GM13976 (cell line): ENCODE measurements at places on chromosomes 1 and 21.

GRCh38 chr1:45615885-45616284 is 8.0 kb downstream of the CCDC17 start:
- no peak for DNase-seq

GRCh38 chr1:235766794-235767285 is 99.9 kb downstream of the LYST start:
- DNase-seq = no peak

GRCh38 chr1:93694039-93694438 is 12.4 kb upstream of the BCAR3 start:
- no peak for DNase-seq

DNA sequence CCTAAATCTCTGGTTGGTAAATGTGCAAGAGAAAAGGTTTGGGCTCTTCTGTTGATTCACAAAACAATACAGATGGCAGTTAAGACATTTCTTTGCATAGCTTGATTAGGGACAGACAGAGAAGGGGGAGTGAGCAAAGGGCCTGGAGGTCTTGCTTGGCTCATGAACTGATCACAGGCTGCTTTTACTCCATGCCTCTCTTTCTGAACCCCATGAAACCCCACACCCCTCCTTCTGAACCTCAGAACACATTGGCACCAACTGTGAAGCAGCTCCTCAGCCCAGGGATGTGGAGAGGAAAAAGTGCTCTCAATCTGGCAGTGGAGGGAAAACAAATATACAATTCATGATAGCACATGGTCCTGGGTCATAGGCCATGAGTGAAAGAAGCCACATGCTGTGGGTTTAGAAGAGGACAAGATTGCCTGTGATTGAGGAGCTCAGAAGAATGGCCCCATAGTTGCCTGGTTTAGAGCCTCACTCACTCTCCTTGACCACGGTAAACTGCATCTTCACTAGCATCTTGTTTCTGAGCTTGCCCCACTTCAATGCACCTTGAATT is 111.6 kb upstream of the GADD45A start:
- DNase-seq = no peak

DNA sequence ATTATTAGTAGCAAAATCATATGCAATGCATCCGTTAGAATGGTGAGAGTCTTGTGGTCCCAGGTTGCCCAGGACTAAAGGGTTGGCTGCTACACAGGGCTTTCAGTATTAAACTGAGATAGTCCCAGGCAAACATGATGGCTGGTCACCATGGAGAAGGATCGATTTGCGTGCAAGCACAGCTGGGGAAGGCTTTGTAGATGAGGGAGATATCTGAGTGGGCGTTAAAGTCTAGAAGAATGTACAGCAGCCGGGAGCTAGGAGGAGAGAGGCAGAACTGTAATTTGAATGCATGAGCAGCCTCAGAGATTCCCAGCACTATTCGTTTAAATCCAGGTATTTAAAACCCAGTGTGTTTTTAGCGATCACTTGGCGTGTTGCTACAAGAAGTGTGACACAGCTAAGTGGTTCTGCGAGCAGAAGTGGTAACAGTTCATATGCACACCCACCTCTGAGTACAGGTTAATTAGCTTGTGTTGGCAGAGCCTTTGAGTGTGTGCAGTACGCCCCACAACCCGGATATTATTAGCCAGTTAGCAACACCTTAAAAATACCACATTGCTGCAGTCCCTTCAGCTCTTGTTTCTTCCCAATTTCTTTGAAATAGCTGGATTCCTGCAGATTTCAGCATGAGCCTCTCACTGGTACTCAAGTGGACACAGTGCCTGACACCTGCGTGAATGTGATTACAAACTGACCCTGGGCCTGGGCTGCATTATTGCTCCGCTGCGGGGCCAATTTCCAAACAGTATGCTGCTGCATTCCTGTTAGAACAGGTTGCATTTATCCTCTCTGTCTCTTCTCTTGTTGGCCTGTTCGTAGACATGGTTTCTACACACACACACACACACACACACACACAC is 67.2 kb upstream of the SCAF4 start:
- no peak for DNase-seq

- no peak for DNase-seq
Measured at GRCh38 chr1:229229721-229230139, 41.2 kb upstream of the RAB4A start.

DNA sequence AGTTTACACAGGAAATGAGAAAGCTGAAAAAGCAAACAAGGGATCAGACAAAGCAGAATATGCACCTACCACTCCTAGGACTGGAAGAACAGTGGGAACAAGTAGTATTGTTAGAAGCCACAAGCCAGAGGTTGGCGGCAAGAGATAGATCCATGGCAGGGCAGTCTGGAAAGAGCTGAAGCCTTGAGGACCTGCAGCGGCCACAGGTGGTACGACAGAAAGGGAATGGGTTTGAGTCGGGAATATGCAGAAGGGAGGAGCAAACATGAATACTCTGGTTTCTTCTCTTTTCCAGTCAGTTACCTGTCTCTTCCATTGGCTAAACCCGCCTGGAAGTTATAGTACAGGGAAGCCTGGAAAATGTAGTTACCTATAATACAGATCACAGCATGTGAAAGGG is 3.9 kb upstream of the PCNX2 start:
- no peak for DNase-seq

DNA sequence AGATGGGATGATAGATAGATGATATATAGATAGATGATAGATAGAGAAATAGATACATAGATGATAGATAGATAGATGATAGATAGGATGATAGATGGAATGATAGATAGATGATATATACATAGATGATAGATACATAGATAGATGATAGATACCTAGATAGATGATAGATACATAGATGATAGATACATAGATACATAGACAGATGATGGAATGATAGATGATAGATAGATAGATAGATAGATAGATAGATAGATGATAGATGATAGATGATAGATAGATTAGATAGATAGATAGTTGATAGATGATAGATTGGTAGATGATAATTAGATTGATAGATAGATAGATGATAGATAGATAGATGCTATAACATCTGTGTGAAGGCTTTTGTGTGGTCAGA is 201.7 kb upstream of the RAB4A start:
- DNase-seq = no peak

DNA sequence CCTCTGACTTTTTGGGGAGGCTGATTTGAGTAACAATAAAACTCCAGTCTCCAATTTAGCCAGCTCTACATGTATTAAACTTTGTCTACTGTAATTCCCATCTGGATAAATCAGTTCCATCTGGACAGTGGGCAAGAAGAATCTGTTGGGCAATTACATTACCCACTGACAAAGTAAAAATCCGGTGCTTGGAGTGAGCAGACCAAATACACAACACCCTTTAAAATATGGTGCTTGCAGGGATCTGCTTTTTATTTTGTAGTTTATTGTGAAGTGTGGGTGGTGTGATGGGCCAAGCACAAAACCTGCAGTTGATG is 8.9 kb upstream of the CD55 start:
- DNase-seq = no peak

DNA sequence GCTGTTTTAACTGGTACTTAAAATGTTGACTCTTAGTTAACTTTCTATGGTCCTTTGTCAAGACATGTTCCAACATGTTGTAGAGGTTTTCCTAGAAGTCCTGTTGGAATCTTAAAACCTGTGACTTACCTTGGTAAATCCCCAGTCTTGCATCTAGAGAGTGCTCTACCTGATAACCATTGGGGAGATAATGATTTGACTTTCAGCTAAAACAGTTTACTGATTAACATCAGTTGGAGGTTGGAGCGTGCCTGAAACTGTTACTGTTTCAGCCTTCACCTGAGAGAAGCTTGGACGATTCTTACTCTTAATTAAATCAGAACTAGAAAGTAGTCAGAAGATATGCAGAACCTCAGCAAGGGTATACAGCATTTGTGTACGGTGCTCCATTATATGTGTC is 8.8 kb downstream of the MDM4 start:
- DNase-seq = no peak

DNA sequence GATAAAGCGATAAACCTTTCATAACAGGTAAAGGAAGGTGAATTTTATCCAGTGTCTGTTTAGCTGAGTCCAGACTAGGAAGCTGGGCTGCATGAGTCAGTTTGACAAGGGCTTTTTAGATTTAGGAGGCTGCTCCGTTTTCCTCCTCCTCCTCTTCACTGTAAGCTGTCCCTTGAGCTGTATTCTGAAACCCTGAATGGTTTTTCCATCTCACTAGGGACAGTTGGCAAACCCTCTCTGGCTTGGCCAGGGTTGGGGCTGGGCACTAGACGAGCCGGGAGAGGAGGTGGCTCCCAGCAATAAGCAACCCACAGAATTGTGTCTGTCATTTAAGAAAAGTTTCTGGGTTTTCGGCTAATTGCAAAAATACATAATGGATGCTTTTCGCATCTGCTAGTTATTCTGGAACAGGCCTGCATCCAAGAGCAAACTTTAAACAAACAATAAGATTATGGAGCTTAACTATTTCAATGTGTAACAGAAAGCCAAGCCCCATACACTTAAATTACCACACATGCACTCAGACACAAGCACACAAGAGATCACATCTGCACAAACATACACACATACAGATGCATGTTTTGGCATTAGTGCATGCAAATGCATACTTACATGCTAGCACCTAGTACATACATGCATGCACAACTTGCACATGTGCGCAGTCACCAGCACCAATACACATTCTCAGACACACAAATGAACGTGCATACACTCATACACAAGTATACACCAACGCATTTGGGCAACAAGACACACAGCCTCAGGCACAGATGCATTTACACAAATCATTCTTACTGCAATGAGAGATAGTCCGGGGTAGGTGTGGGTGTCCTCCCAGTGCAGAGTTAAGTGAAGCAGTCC is 27.8 kb upstream of the FOXE3 start:
- no peak for DNase-seq

GRCh38 chr1:31926252-31926651 is 11.9 kb downstream of the PTP4A2 start:
- DNase-seq = no peak

DNA sequence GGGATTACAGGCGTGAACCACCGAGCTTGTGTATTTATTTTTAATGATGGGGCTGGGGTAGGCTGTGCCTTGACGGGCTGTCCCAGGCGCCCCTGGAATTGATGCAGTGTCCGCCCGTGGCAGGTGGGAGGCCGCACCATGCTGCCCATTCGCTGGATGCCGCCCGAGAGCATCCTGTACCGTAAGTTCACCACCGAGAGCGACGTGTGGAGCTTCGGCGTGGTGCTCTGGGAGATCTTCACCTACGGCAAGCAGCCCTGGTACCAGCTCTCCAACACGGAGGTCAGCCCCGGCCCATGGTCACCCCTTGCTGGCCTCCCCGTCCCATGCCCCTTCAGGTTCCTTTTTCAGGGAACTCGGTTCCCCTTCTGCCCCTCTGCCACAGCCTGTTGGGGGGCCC is 13.6 kb upstream of the PEAR1 start:
- no peak for DNase-seq

GRCh38 chr1:211903490-211904245 is 73.1 kb upstream of the LPGAT1 start:
- no peak for DNase-seq

DNA sequence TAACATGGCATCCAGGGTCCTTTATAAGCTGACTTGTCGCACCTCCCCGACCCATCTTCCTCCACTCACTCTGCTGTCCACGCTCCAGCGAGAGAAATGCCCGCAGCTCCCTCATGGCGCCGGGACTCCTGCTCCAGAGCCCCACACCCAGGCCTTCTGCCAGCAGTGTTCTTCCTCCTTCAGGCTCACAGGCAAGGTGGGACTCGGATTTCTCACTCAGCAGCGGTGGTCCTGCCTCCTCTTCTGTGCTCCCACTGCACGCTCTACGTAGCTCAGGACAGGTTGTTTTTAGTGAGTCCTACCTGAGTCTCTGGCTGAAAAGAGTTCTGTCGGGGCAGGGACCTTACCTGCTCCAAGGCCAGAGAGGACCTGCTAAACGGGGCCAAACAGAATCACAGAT is 11.2 kb downstream of the THEMIS2 start:
- DNase-seq = no peak

DNA sequence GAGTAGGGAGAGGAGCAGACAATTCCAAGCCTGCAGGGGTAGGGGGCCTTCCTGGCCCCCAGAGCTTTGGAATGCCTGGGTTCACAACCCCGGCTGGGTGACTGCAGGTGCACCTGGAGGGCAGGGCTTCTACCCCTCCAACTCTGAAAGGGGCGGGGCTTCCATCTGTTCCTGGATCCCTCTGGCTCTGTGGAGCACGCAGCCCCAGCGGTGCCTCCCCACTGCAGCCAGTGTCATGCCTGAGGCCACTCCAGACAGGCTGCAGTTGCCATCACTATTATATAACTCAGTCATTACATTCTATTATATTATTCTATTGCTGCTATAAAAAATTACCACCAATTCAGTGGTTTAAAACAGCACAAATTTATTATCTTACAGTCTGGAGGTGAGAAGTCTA is 12.5 kb upstream of the FNBP1L start:
- no peak for DNase-seq

- DNase-seq = no peak
Measured at GRCh38 chr1:28096210-28097099, 8.0 kb upstream of the EYA3 start.
